ENCODE measurements at places on chromosomes 13 and 19.

DNA sequence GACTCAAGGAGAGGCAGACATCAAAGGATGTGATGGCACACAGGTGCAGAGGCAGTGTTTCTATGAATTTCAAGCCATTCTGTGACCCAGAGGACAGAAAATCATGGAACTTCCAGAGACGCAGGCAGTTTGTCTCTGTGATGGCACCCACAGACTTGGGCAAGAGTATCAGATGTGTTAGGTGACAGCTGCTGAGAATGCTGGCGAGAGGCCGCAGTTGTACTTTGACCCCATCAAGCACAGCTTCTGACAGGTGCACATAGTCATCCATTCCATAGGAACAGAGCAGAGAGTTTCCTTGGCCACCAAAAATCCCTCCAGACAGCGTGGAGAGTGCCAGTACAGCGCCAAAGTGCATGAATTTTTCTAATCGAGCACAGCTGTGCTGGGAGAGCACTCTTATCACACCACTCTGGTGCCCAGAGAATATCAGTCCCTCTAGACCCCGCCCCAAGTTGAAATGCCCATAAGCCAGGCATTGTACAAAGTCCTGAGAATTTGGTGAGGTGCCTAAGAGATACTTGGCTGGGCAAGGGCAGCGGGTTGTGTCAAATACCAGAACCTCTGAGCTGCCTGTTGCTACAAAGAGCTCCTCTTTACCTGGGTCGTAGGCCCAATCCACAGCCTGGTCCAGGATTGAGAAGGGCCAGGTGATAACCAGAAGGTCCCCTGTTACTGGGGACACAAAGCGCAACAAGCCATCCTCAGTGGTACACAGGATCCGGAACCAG, 12.4 kb downstream of the WDR87 start:
- no peak for DNase-seq

- no peak for DNase-seq
Observed at GRCh38 chr13:45662162-45662561, 40.0 kb upstream of the CBY2 start.

- no peak for DNase-seq
Observed at GRCh38 chr19:28044477-28044876, 1168.5 kb downstream of the UQCRFS1 start.

DNA sequence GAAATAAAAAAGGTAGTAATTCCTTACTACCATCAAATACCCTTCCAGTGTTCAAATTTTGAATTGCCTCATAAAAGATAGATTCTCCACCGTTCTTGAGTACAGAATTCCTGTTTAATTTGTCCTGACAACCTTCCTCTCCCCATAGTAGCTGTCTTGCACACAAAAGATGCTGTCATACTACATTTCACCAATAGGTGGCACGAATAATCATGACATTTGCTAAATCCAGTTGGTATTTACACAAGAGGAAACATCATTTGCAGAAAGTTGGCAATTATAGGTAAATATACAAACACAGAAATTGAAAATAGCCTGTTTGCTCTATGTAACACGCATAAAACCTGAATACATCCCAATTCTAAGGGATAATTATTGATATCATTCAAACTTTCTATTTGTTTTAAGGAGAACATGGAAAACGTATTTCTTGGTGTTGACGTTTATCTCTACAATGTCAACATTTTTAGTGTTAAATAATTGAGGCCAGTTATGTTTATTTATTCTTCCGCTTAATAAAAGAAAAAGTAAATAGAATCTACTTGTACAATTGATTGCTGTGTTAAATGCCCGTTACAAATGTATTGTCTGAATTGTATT, 58.3 kb upstream of the CLDN10 start:
- no peak for DNase-seq

DNA sequence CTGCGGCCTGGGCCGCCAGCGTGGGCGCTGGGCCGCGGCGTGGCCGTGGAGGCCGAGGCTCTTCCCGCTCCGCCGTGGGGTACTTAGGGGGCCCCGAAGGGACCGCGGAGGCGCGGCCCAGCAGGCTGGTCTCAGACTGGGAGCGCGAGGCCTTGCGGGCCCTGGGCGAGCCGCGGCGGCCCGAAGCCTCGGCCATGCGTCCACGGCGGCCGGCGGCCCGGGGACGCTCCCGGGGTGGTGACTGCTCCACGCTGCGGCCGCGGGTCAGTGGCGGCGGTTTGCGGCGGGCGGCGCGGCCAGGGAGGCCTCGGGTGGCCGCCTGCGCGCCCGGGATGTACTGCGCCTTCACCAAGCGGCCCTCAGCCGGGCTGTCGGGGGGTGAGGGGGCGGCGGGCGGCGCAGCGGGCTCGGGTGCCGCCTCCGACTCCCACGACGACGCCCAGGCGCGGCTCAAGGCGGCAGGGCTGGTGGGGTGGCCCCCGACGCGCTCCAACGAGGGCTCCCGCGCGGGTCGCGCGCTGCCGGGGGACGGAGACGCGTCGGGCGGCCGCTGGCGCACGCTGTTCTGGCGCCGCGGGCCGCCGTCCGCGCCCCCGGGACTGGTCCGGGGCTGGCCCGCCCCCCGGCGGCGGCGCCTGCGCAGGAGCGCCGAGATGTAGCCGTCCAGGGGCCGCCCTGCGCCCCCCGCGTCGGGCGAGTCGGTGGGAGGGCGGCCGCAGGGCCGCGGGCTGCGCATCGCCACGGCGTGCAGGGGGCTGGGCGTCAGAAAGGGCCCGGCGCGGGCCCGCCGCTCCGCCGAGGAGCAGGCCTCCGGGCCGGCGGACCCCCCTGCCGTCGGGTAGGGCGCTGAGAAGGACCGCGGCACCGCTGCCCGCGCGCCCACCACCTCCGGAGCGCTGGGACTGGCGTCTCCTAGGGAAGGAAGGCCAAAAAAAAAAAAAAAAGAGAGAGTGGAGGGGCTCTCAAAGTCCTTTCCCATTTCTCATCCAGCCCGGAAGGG, 11.7 kb downstream of the DACT3 start:
- no peak for DNase-seq

GRCh38 chr19:55082020-55082851, 6.6 kb downstream of the EPS8L1 start:
- DNase-seq = no peak

DNA sequence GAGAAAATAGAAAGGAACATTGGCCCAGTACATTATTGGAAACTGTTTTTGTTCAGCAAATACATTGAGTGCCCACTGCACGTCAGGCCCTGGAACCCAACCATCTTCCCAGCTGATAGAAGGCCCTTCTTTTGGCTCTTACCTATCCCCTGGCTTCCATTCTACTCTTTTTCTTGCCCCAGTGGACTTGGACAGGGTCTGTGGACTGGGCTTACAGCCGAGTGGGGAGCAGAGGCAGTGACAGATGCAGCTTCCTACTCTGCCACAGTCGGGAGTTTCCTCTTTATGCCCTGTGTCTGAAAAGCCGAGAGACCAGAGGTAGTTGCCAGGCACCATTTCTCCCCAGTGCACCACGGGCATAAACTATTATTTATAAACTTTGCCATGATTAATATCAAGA, 70.4 kb downstream of the ARHGAP35 start:
- DNase-seq = no peak

GRCh38 chr13:78121459-78122348, 203.1 kb upstream of the EDNRB start:
- peak; percentile 6 for DNase-seq

GRCh38 chr13:107289540-107289939, 721.6 kb upstream of the ARGLU1 start:
- no peak for DNase-seq
